ENCODE measurements at places on chromosomes 12 and 14.

DNA sequence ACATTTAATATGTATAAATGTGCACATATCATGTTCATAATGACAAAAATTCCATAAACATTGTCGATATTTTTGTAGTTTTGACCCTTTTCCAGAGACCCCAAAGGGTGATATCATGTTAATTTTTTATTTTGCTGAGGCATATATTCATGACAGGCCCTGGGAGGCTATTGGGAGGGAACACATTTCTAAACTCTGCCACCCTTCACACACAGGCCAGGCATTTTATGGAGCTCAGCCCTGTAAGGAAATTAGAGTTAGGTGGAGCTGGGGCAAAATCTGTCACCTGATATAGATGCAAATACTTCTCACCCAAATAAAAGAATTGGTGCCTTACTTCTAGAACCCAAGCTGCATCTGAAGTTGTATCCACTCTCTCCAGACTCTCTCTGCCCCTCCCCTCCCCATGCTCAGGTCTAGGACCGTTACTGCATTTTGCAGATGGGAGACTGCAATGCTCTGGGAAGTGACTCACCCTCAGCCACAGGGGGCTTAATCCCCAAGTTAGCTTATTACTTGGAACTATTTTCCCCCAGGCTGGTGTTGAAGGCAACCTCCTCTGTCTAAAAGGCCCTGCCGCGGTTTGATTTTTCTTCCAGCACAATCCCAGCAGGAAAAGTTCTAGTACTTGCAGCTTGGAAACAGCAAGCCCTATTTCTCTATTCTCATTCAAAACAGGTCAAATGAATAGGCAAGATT, 238.9 kb downstream of the EMP1 start:
- peak; percentile 26 for DNase-seq

- DNase-seq, result peak; percentile 87
Observed at GRCh38 chr12:111404362-111405148, 1.2 kb upstream of the SH2B3 start.

DNA sequence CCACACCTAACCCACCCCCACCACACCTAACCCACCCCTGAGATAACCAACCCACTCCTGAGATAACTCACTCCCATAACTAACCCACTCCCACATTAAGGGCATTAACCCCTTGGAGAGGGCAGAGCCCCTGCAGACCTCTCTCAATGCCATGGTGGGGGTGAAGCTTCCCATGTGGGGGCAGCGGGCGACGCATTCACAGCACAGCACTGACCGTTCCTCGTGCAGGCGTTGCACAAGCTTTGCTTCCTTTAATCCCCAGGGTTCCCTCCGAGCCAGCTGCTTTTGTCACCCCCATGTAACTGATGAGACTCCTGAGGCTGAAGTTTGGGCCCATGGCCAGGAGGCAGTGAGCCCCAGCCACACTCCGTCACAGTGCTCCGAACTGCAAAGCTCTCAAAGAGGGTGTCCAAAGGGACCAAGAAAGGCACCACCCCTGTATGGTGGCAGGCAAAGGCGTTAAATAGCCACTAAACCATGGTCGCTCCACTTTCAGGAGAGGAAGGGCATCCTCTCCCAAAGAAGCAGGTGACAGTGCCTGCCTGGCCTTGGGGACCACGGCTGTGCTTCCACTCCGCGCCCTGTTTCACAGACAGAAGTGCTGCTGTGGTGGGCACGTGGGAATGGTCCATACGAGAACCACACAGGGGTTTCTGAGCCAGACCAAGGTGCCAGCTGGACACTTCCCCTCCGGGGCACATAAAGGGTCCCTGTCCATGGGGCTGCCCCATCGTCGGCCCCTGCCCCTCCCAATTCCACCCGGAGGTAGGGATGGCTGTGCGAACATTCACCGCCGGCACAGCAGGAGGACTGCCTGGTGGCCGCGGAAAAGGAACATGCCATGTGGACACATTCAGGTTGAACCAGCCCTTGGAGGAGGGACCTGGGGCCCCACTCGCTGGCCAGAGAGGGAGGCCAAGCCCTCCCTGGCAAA, 28.3 kb downstream of the GALNT9 start:
- DNase-seq, result peak; percentile 76

DNA sequence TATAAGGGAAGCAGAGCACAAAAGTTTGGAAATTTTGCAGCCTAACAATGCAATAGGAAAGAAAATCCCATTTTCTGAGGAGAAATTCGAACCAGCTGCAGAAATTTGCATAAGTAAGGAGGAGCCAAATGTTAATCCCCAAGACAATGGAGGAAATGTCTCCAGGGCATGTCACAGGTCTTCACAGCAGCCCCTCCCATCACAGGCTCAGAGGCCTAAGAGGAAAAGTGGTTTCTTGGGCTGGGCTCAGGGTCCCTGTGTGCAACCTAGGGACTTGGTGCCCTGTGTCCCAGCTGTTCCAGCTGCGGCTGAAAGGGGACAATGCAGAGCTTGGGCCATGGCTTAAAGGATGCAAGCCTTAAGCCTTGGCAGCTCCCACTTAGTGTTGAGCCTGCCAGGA, 190.0 kb downstream of the MDGA2 start:
- no peak for DNase-seq

DNA sequence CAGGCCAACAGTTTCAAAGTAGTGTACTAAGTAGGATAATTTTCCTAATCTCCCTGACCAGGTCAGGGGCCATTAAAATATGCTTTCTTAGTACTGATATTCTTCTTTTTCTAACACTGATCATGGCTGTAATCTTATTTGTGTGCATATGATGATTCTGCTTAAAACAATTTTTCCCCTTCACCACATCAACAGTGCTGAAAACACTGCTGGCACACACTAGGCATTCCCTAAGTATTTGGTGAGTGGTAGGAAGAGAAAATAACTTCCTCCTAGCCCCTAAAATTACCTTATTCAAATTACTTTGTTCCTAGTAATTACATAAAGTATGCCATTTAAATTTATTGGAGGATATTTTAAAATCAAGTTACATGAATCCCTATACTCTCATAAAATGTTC, 49.9 kb upstream of the BBS10 start:
- DNase-seq, result no peak

- no peak for DNase-seq
Observed at GRCh38 chr12:41897593-41897992, 247.1 kb downstream of the GXYLT1 start.

GRCh38 chr12:68924546-68924945, 8.4 kb downstream of the CPM start:
- no peak for DNase-seq

DNA sequence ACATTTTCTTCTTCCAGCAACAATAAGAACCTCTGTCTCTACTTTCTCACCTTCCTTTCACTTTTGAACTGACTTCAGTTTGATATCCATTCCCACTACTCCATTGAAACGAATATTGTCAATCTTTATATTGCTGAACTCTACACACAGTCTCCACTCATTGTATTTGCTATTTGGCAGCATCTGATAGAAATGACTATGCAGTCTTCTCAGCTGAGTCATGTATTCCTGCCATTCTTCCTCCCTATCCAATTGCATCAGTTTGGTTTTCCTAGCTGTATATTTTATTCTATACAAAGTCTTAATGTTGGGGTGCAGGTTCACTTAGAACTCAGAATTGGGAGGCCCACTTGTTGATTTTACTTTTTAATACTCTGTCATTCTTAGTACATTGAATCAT, 107.5 kb upstream of the CPNE8 start:
- DNase-seq, result no peak

- no peak for DNase-seq
Observed at GRCh38 chr12:9344541-9344940, 136.3 kb upstream of the PZP start.

Data from NB4 (cell line).